T-cell (primary cell): ENCODE measurements at places on chromosomes 11 and 22. TPM values are rescaled to one million over a fixed set of nuclear protein-coding genes. Genes with fewer than 3 reads are reported as not detected.

DNA sequence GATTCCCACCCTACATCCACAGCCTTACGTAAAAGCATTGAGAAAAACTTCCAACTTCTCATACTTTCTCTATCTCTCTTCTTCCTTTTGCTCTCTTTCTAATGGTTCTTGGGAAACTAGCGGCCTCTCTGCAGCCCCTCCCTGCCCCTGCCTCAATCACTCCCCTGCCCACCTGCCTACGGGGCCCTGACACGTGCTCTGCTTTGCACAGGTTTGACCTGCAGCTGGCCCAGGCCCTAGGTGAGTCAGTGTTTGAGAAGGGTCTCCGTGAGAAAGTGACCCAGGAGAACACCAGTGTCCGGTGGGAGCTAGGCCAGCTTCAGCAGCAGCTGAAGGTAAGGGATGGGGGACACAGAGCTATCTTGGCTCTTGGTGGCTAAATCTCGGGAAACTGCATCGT, 160.4 kb downstream of the MYO18B start:
- H3K27me3 ChIP-seq, result peaks cover 8% of the 10 kb centered on the region
- no peak overlapping the region for H3K4me3 ChIP-seq
- H3K36me3 ChIP-seq, result no peaks in the 10 kb centered on the region
- H3K4me1 ChIP-seq, result no peaks in the 10 kb centered on the region
- no peak overlapping the region for H3K27ac ChIP-seq

CCDC134 gene
- total RNA-seq, result 16.7 TPM

DNA sequence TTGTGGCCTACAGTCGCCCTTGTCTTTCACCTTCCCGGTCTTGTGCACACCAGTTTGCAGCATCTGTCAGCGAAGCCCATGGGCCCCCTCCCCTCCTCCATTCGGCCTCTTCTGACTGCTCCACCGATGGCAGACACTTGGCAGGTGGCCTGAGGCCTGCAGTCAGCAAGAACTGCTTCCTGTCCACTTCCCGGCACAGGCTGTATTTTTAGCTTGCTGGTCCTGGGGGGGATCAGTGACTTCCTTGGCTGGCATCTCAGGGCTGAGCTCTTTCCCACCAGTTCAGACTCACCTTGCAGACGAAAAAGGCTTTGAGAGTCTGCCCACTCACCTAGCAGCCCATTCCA, 106.4 kb downstream of the SYN3 start:
- DNase-seq, result no peak
- no peak overlapping the region for H3K4me3 ChIP-seq
- H3K27ac ChIP-seq, result no peak overlapping the region
- no peaks in the 10 kb centered on the region for H3K36me3 ChIP-seq
- no peaks in the 10 kb centered on the region for H3K4me1 ChIP-seq

GRCh38 chr11:68454767-68455166, 5.8 kb upstream of the PPP6R3 start:
- H3K4me3 ChIP-seq, result no peak overlapping the region
- no peaks in the 10 kb centered on the region for H3K36me3 ChIP-seq
- H3K4me1 ChIP-seq, result no peaks in the 10 kb centered on the region
- H3K27ac ChIP-seq, result no peak overlapping the region
- no peaks in the 10 kb centered on the region for H3K27me3 ChIP-seq
- no peak for DNase-seq

- DNase-seq, result no peak
- H3K27me3 ChIP-seq, result no peaks in the 10 kb centered on the region
- H3K36me3 ChIP-seq, result no peaks in the 10 kb centered on the region
- no peak overlapping the region for H3K27ac ChIP-seq
- H3K4me3 ChIP-seq, result no peak overlapping the region
These were observed 47.6 kb upstream of the OLFML1 start for GRCh38 chr11:7437696-7438095.

DNA sequence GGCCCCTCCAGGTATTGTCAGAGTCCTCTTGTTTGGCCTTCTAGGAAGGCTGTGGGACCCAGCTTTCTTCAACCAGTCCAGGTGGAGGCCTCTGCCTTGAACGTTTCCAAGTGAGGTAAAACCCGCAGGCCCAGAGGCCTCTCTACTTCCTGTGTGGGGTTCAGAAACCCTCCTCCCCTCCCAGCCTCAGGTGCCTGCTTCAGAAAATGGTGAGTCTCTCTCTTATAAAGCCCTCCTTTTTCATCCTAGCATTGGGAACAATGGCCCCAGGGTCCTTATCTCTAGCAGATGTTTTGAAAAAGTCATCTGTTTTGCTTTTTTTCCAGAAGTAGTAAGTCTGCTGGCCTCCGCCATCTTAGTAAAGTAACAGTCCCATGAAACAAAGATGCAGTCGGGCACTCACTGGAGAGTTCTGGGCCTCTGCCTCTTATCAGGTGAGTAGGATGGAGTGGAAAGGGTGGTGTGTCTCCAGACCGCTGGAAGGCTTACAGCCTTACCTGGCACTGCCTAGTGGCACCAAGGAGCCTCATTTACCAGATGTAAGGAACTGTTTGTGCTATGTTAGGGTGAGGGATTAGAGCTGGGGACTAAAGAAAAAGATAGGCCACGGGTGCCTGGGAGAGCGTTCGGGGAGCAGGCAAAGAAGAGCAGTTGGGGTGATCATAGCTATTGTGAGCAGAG, at the start of gene CD3E:
TSS of gene CD3E (plus strand) at position 163 of the 681 bp plus-strand sequence. CDS start at position 386, 223 bp downstream.
- no peaks in the 10 kb centered on the region for H3K27me3 ChIP-seq
- peak; percentile 53 for DNase-seq
- peaks cover 28% of the 10 kb centered on the region for H3K36me3 ChIP-seq
- peak within 1 kb of the TSS; percentile 91 for H3K27ac ChIP-seq

GRCh38 chr11:29628609-29629008, 388.2 kb downstream of the KCNA4 start:
- no peaks in the 10 kb centered on the region for H3K4me1 ChIP-seq
- no peaks in the 10 kb centered on the region for H3K36me3 ChIP-seq
- DNase-seq, result no peak
- H3K27ac ChIP-seq, result no peak overlapping the region
- H3K4me3 ChIP-seq, result no peak overlapping the region

TNNI2 gene
- total RNA-seq, result not detected

GRCh38 chr11:23723861-23724260, 773.0 kb upstream of the LUZP2 start:
- no peaks in the 10 kb centered on the region for H3K4me1 ChIP-seq
- H3K36me3 ChIP-seq, result no peaks in the 10 kb centered on the region
- no peak overlapping the region for H3K27ac ChIP-seq
- H3K27me3 ChIP-seq, result no peaks in the 10 kb centered on the region
- no peak for DNase-seq
- no peak overlapping the region for H3K4me3 ChIP-seq
